ENCODE measurements at places on chromosomes 3 and 15. TPM values are rescaled to one million over a fixed set of nuclear protein-coding genes. Genes with fewer than 3 reads are reported as not detected.

DNA sequence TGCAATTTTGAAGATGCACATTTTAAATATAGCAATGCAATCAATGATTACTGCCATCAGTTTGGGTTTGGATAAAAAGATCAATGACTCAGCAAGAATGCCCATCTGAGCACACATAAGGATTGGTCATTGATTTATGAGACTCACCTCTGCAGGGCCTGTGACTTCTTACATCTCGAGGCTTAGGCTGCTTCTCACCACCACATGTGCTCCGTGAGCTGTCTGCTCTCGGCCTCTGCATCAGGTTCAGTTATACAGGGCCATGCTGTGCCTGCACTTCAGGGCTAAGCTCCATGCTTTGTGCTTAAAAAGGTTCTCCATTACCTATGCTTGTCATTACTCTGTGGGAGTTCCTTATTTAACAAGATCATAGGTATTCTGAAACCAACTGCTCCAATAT lies 887.5 kb downstream of the DIPK2A start:
- no peak overlapping the region for H3K4me3 ChIP-seq
- H3K27me3 ChIP-seq = no peaks in the 10 kb centered on the region
- no peaks in the 10 kb centered on the region for H3K36me3 ChIP-seq
- H3K27ac ChIP-seq = no peak overlapping the region

Gene SI
- total RNA-seq = not detected

GRCh38 chr15:75753145-75753544 lies 40.5 kb upstream of the CSPG4 start:
- H3K4me1 ChIP-seq = peaks cover 3% of the 10 kb centered on the region
- H3K4me3 ChIP-seq = no peak overlapping the region
- no peaks in the 10 kb centered on the region for H3K36me3 ChIP-seq
- no peaks in the 10 kb centered on the region for H3K27me3 ChIP-seq
- DNase-seq = no peak
- no peak overlapping the region for H3K27ac ChIP-seq

DNA sequence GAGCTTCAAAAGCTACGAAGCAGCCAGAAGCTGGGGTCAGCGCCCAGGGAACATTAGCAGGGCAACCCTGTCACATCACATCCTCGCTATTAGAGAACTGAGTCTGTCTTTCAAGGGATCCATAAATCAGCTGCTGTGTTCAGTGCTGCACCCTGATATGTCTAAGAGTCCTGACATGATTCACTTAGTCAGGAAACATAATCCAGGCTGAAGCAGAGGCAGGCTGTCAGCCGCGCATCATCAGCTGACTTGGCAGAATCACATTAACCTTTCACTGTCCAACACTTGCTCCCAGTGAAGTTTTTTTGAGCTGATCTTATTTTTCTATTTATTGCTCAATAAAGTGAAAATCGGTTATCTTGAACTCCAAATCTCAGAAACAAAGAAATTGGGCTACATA lies 23.5 kb downstream of the MYH15 start:
- no peak overlapping the region for H3K27ac ChIP-seq
- H3K36me3 ChIP-seq = no peaks in the 10 kb centered on the region
- no peak for DNase-seq
- H3K27me3 ChIP-seq = peaks cover 17% of the 10 kb centered on the region

GRCh38 chr3:52298149-52299098 lies 10.8 kb downstream of the GLYCTK start:
- H3K4me3 ChIP-seq = no peak overlapping the region
- H3K4me1 ChIP-seq = peaks cover 20% of the 10 kb centered on the region
- peaks cover 3% of the 10 kb centered on the region for H3K36me3 ChIP-seq
- H3K27me3 ChIP-seq = no peaks in the 10 kb centered on the region

Gene PRR23E
- total RNA-seq = not detected

GRCh38 chr3:100825574-100825973 lies 116.3 kb downstream of the TFG start:
- H3K4me3 ChIP-seq = no peak overlapping the region
- DNase-seq = no peak
- H3K27me3 ChIP-seq = no peaks in the 10 kb centered on the region
- H3K36me3 ChIP-seq = peaks cover 8% of the 10 kb centered on the region

- no peak for DNase-seq
- H3K36me3 ChIP-seq = no peaks in the 10 kb centered on the region
Measured at GRCh38 chr15:45121020-45121419, 6.9 kb downstream of the DUOXA2 start.

GRCh38 chr15:43093026-43093425 lies 12.8 kb downstream of the UBR1 start:
- H3K27me3 ChIP-seq = no peaks in the 10 kb centered on the region
- no peak for DNase-seq

Gene CLDN11
- total RNA-seq = 13.8 TPM

GRCh38 chr15:55197362-55197705 lies 593 bp upstream of the RSL24D1 start:
- DNase-seq = no peak
- no peaks in the 10 kb centered on the region for H3K27me3 ChIP-seq
- peaks cover 9% of the 10 kb centered on the region for H3K4me1 ChIP-seq
- no peak overlapping the region for H3K27ac ChIP-seq

DNA sequence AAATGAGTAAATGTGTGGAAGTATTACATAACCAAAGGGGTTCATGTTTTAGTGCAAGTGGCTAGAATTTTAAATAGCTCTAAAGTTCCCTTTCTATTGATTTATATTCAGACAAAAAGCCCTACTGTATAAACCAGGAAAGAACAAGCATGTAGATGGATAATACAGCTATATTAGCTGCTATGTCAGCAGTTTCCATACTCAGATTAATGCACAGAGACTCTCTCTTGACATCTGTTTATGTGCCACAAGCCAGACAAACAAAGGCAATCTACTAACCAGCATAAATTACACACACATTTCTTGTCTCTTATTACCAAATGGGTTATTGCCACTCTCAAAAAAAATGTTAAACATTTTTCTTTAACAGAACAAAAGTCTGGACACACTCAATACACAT lies 760.1 kb upstream of the NECTIN3 start:
- no peaks in the 10 kb centered on the region for H3K4me1 ChIP-seq
- no peak overlapping the region for H3K27ac ChIP-seq
- no peak for DNase-seq
- H3K36me3 ChIP-seq = no peaks in the 10 kb centered on the region

Gene SPTBN5
- total RNA-seq = 3.0 TPM

DNA sequence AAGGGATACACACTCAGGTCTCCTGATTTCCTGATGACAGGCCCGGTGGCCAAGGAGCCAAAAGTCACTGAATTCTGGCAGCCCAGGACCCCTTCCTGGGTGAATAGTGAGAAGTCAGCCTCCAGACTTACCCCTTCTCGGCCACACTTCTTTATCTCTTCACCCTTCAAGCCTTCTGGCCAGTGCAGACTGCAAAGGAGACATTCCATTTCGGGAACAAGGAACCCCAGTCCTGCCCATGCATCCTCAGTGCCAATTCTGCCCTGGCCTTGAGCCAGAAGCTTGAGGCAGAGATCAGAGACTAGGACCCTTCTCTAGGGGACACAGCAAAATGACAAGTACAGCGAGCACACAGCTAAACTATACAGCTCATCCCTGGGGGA lies 28.8 kb downstream of the GRAMD2A start:
- H3K36me3 ChIP-seq = no peaks in the 10 kb centered on the region
- DNase-seq = no peak

- H3K4me1 ChIP-seq = no peaks in the 10 kb centered on the region
- no peak overlapping the region for H3K4me3 ChIP-seq
- H3K36me3 ChIP-seq = no peaks in the 10 kb centered on the region
- no peak overlapping the region for H3K27ac ChIP-seq
Measured at GRCh38 chr15:97037080-97037479, 706.6 kb downstream of the NR2F2 start.

DNA sequence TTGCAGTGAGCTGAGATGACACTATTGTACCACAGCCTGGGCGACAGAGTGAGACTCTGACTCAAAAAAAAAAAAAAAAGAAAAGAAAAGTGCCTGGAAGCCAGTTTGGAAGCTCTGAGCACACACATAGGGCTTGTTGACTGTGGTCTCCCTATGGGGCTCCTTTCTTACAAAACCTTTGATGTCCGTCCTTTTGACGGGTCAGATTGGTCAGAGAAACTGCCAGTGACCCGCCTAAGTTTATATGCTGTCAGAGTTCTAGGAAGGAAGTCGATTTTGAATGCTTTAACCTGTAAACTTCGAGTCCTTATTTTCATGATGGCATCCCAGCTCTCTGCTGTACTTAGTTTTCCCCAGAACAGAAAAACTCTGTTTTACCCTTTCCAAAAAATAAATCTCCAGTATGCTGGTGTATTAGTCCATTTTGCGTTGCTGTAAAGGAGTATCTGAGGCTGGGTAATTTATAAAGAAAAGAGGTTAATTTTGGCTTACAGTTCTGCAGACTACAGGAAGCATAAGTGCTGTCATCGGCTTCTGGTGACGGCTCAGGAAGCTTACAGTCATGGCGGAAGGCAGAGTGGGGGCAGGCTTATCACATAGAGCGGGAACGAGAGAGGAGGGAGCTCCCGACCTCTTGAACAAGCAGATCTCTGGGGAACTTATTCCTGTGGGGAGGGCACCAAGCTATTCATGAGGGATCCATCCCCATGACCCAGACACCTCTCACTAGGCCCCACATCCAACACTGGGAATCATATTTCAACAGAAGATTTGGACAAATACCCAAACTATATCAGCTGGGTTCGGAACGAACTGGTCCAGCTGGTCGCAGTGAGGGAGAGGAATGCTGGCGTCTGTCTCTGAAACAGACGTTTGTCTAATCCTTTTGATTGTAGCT lies 72.3 kb downstream of the LMLN start:
- no peaks in the 10 kb centered on the region for H3K36me3 ChIP-seq
- no peak overlapping the region for H3K27ac ChIP-seq
- H3K4me1 ChIP-seq = peaks cover 12% of the 10 kb centered on the region
- H3K27me3 ChIP-seq = no peaks in the 10 kb centered on the region

GRCh38 chr3:136995652-136996051 lies 37.9 kb downstream of the IL20RB start:
- no peak overlapping the region for H3K27ac ChIP-seq
- no peaks in the 10 kb centered on the region for H3K36me3 ChIP-seq
- no peak for DNase-seq
- no peak overlapping the region for H3K4me3 ChIP-seq
- H3K27me3 ChIP-seq = no peaks in the 10 kb centered on the region

- peaks cover 3% of the 10 kb centered on the region for H3K36me3 ChIP-seq
- DNase-seq = no peak
- no peak overlapping the region for H3K4me3 ChIP-seq
Measured at GRCh38 chr3:14305324-14305723, 97.1 kb upstream of the SLC6A6 start.

- no peaks in the 10 kb centered on the region for H3K4me1 ChIP-seq
- H3K4me3 ChIP-seq = no peak overlapping the region
- H3K36me3 ChIP-seq = no peaks in the 10 kb centered on the region
- no peak for DNase-seq
- H3K27ac ChIP-seq = no peak overlapping the region
Measured at GRCh38 chr3:147807776-147808175, 398.6 kb downstream of the ZIC1 start.

Gene OIP5
- total RNA-seq = 3.1 TPM

- no peak overlapping the region for H3K4me3 ChIP-seq
- H3K27ac ChIP-seq = peak overlapping the region; percentile 80
- peaks cover 5% of the 10 kb centered on the region for H3K36me3 ChIP-seq
Measured at GRCh38 chr15:77187751-77188464, 117.0 kb upstream of the TSPAN3 start.

Gene TBC1D2B
- total RNA-seq = 65.5 TPM

- no peaks in the 10 kb centered on the region for H3K36me3 ChIP-seq
- DNase-seq = no peak
- no peak overlapping the region for H3K27ac ChIP-seq
- H3K4me3 ChIP-seq = no peak overlapping the region
- H3K27me3 ChIP-seq = no peaks in the 10 kb centered on the region
Measured at GRCh38 chr3:127000119-127000518, 17.2 kb downstream of the PLXNA1 start.

- peaks cover 42% of the 10 kb centered on the region for H3K27me3 ChIP-seq
- no peaks in the 10 kb centered on the region for H3K4me1 ChIP-seq
- no peak for DNase-seq
- H3K4me3 ChIP-seq = no peak overlapping the region
- no peaks in the 10 kb centered on the region for H3K36me3 ChIP-seq
Measured at GRCh38 chr15:56344336-56344735, 20.9 kb upstream of the TEX9 start.

GRCh38 chr15:48796930-48797329 lies 13.9 kb downstream of the CEP152 start:
- peaks cover 8% of the 10 kb centered on the region for H3K36me3 ChIP-seq
- H3K27ac ChIP-seq = peak overlapping the region; percentile 27
- H3K4me1 ChIP-seq = peaks cover 23% of the 10 kb centered on the region
- no peak for DNase-seq

Gene FGD5
- not detected for total RNA-seq

- H3K4me3 ChIP-seq = no peak overlapping the region
- H3K27me3 ChIP-seq = peaks cover 6% of the 10 kb centered on the region
- H3K27ac ChIP-seq = no peak overlapping the region
- no peaks in the 10 kb centered on the region for H3K36me3 ChIP-seq
- DNase-seq = no peak
- peaks cover 64% of the 10 kb centered on the region for H3K4me1 ChIP-seq
Measured at GRCh38 chr3:193868590-193868989, 267.4 kb upstream of the HES1 start.

Gene FBN1
- 1,104 TPM for total RNA-seq

GRCh38 chr3:142596726-142597088 lies 514 bp downstream of the PLS1 start:
- no peaks in the 10 kb centered on the region for H3K36me3 ChIP-seq
- DNase-seq = no peak
- no peak overlapping the region for H3K27ac ChIP-seq

GRCh38 chr15:36271048-36271447 lies 308.4 kb upstream of the CDIN1 start:
- no peaks in the 10 kb centered on the region for H3K27me3 ChIP-seq
- no peaks in the 10 kb centered on the region for H3K36me3 ChIP-seq
- no peaks in the 10 kb centered on the region for H3K4me1 ChIP-seq

- H3K36me3 ChIP-seq = peaks cover under 1% of the 10 kb centered on the region
- H3K4me3 ChIP-seq = no peak overlapping the region
- H3K27me3 ChIP-seq = no peaks in the 10 kb centered on the region
- no peak for DNase-seq
Measured at GRCh38 chr15:63114465-63114864, 7.2 kb upstream of the LACTB start.

DNA sequence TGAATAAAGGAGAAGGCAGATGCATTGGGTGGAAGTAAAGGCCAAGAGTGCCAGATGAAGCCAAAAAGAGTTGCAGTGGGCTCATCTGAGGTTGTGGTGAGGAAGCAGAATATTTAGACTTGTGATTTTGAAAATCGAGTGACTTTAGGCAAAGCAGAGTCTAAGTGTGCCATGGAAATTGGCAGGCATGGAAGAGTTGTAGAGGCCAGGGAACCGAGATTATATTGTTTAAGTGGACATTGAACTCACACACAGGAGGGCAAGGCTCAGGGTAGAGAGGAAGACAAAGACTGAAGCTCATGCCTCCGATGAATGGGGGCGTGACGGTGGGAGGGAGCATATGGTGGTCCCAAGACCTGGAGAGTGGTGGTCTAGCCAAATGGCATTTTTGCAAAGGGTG lies 347.5 kb downstream of the EPHB1 start:
- H3K27me3 ChIP-seq = no peaks in the 10 kb centered on the region
- H3K4me3 ChIP-seq = no peak overlapping the region
- H3K36me3 ChIP-seq = no peaks in the 10 kb centered on the region
- DNase-seq = no peak
- H3K4me1 ChIP-seq = no peaks in the 10 kb centered on the region
- H3K27ac ChIP-seq = no peak overlapping the region

Measured in osteocyte (in vitro differentiated cells).